Stimulated activated CD8-positive, alpha-beta memory T cell treated with anti-CD3 and anti-CD28 coated beads, Interleukin-4, amount 100 ng/mL, for 24 hours (primary cell): ENCODE measurements at places on chromosomes 6 and 20.

DNA sequence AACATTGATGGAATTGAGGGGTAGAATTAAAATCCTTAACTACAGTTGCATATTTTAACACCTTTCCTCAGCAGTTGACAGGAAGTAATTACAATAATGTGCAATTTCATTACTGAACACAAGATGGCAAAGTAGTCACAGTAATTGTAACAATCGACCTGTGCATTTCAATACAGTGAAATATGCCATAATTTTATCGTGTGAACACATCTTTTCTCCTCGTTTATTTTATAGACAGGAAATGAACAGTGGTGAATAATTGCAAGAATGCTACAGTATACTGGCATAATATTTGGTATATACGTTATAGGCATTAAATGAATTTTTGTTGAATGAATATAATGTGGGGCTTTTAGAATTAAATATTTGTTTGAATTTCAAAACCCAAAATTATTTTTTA lies 25.0 kb downstream of the CYB5R4 start:
- DNase-seq = no peak

GRCh38 chr6:118249680-118250079 lies 298.4 kb upstream of the PLN start:
- DNase-seq = no peak

- no peak for DNase-seq
Measured at GRCh38 chr6:38774929-38775707, 60.0 kb downstream of the DNAH8 start.

DNA sequence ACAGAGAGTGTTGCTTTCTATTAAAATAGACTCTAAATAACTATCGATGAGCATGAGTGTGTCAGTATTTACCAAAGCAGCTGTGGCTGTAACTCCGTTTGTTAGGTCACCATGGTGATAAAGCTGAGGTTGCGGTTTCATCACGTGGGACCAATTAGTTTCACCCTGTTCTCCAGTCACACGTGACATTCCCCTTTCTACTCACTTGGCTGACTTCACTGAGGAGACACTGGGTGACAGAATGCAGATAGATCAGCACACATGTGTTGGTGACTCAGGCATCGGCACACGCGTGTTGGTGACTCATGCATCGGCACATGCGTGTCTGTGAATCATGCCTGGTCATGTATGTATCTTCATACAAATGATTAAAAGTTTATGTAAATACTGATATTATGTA lies 285.4 kb downstream of the THBS2 start:
- DNase-seq = no peak

GRCh38 chr6:75149696-75150095 lies 56.2 kb downstream of the COL12A1 start:
- DNase-seq = no peak

DNA sequence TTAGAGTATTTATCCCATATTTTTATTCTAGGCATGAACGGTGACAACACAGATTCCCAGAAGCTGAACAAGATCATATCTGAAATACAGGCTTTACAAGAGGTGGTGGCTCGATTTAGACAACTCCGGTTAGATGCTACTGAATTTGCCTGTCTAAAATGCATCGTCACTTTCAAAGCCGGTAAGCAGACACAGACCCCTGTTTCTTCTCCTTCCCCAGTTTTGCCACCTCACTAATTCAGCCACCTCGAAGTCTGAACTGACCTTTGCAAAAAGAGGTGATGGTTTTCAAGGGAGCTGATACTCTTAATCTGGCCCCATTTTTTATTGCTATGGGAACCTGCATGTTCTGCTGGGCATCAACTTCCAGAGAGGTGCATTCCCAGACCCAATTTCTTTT lies 15.0 kb downstream of the NR2E1 start:
- no peak for DNase-seq

DNA sequence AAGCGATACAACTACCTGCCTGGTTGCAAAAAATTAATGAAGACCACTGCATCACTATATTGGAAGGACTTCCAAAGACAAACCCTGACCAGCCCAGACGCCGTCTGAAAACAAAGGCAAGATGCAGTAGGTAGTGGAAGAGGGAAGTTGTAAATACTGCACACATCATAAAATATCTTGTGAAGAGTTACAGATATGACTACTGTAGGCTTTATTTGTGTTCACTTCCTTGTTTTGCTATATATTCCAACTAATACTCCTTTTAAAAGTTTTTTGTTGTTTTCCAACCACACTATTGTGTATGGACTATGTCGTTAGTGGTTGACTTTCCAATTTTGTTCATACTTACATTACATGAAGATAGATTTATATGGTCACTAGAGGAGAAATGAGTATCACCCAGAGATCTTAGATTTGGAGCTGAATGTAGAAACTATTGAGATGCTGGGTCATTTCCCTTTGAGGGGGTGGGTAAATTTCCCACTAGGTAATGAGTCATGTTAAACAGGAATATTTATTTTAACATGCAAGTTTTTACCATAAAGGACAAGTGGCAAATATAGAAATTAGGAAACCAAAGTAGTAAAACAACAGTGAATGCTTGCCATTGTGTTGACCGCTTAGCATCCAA lies 16.6 kb upstream of the TXLNB start:
- no peak for DNase-seq

GRCh38 chr6:22194188-22194921 lies 102.5 kb downstream of the PRL start:
- no peak for DNase-seq

GRCh38 chr6:83169511-83169910 lies 23.6 kb downstream of the PGM3 start:
- no peak for DNase-seq

DNA sequence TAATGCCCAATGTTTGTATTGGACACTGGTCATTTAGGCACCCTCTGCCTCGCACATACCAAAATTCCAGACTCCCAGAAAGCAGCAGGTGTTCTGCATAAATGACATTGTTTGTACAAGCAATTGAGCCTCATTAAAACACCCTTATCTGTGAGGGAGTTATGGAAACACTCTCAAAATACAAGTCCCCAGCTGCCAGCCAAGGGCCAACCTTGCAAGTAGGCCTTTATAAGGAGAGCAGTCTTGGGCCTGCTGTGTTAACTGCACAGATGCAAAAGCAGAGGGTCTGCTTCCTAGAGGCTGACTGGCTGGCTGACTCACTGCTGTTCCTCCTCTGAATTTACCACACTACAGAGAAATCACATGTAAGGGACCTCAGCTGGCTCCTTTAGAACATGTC lies 150.4 kb upstream of the HMGN3 start:
- DNase-seq = no peak

- no peak for DNase-seq
Measured at GRCh38 chr6:11460001-11460668, 77.4 kb upstream of the TMEM170B start.

DNA sequence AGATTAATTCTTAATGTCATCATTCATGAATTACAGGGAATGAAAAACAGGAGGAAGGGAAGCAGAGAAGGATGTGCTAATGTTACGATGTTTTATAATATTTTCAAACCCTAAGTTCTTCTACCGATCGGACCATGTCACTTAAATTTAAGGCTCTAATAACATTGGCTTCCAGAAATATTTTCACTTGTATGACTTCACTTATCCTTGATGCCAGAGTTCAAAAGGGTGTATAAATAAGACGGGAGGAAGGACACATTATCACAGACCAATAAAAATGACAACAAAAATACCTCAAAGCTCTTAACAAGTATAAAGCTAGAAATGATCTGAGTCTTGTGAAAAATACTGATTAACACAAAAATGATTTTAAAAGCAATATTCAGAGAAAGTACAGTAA lies 370.4 kb upstream of the CITED2 start:
- no peak for DNase-seq

- DNase-seq = no peak
Measured at GRCh38 chr6:44561060-44561623, 173.6 kb downstream of the CDC5L start.

- DNase-seq = no peak
Measured at GRCh38 chr6:148943451-148943850, 196.6 kb downstream of the UST start.

DNA sequence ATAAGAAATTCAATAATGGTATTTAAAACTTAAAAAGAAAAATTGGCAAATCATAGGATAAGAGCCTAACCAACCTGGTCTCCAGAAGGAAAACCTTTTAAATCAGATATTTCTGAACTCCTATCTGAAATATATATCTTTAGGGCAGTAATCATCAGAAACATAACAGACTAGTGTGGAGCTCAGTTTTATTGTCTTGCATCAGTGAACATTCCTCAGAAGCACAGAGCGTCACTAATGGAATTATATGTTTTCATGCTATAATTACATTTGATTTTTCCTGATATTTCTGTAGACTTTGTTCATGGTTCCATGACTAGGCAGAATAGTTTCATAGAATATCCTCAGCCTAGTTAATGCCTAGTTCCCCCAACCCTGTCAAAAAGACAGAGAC lies 262.2 kb downstream of the EYA4 start:
- no peak for DNase-seq

- no peak for DNase-seq
Measured at GRCh38 chr6:141482796-141483597, 649.7 kb upstream of the GJE1 start.

- no peak for DNase-seq
Measured at GRCh38 chr6:10528158-10528981, 7.2 kb downstream of the GCNT2 start.
